ENCODE measurements at places on chromosomes 6 and 20.

DNA sequence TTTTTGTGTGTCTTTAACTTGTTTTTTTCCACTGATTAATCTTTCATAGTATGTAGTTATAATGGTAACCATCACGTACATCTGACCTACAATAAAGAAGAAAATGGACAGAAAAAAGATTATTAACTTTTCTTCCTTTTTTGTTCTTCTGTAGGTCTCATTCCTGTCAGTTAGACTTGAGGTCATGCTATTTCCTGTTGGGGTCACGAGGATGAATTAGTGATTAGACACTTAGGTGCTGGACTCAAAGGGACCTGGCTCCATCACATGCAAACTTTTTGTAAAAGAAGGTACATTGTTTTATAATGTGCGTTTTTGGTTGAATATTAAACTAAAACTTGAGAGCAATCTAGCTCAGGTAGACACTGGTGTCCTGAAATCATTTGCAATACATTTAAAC is 14.8 kb downstream of the MARCKS start:
- no peak for DNase-seq
- H3K27me3 ChIP-seq, result no peaks in the 10 kb centered on the region
- no peak overlapping the region for H3K4me3 ChIP-seq
- no peaks in the 10 kb centered on the region for H3K36me3 ChIP-seq
- H3K27ac ChIP-seq, result no peak overlapping the region
- H3K4me1 ChIP-seq, result no peaks in the 10 kb centered on the region

GRCh38 chr20:50464725-50465650 is 45.2 kb upstream of the PTPN1 start:
- no peaks in the 10 kb centered on the region for H3K27me3 ChIP-seq
- no peaks in the 10 kb centered on the region for H3K36me3 ChIP-seq
- H3K4me1 ChIP-seq, result no peaks in the 10 kb centered on the region
- H3K4me3 ChIP-seq, result no peak overlapping the region
- no peak for DNase-seq

DNA sequence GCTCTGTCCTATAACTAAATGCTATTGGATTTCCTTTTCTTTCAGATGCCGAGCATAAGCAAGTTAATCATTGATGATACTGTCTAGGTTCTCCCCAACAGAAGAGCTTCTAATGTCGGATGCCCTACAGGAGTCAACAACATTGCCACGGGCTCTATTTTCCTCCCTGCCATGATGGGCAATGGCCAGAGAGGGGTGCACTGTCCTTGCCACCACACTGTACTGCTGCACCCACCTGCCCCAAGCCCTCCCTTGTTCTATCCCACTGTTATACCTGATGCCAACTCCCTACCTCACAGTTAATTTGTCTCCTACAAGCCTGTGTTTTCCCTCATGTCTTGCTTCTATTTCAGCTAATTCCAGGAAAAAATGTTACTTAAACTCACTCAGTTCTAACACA is 773.6 kb upstream of the CHD6 start:
- H3K27me3 ChIP-seq, result no peaks in the 10 kb centered on the region
- no peak for DNase-seq
- no peak overlapping the region for H3K4me3 ChIP-seq
- H3K4me1 ChIP-seq, result no peaks in the 10 kb centered on the region
- H3K27ac ChIP-seq, result no peak overlapping the region

DNA sequence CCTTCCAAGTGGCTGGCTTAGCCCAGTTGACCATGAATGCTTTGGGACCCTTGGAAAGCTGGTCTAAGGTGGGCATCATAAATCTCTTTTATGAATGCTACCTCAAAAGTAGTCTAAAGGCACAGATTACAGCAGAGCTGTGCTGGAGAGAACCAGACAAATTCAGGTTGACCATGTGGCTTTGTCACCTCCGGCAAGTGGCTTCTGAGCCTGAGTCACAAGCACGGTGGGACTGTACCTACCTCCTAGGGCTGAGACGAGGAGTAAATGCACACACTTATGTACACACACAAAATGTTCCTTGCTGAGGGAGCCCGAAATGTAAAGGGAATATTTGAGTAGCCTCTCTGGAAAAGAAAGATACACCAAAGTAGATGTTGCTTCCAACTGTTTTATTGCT is 155.9 kb downstream of the NFATC2 start:
- DNase-seq, result no peak
- peaks cover 4% of the 10 kb centered on the region for H3K36me3 ChIP-seq
- no peak overlapping the region for H3K27ac ChIP-seq
- peaks cover 4% of the 10 kb centered on the region for H3K4me1 ChIP-seq
- H3K4me3 ChIP-seq, result no peak overlapping the region

DNA sequence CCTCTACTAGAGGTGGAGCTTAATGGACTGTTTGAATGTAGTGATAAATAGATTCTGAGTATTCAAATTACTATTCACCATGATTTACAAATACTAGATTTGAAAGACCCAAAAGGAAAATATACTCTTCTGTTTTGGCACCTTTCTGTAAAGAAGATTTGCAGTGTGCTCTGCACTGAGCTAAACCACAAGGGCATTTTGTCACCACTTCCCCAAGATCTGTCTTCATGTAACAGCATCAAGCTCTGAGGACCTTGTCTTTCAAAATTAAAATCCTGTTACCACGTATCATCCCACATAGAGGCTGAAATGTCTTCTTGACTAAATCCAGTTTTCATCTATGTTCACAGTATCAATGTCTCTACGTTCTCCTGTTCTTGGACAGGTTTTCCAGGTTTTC is 3.3 kb upstream of the PGK2 start:
- no peak overlapping the region for H3K27ac ChIP-seq
- no peak for DNase-seq
- no peaks in the 10 kb centered on the region for H3K4me1 ChIP-seq
- no peak overlapping the region for H3K4me3 ChIP-seq
- no peaks in the 10 kb centered on the region for H3K27me3 ChIP-seq

DNA sequence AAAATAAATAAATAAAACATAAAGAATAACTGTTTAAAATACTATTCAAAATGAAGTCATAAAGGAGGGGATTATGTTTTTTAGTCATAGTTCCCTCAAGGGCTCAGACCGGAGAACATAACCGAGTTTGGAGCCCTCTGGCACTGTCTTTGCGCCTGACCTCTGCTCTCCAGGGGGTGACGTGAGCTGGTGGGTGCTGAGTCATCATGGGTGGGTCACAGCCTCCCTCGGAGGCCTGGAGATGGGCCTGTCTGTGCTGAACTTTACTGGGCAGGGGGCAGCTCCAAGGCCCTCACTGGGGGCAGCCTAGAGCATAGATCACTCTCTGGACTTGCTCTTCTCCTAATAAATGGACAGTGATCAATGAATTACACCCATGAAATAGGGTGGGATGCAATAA is 3.1 kb upstream of the MAVS start:
- no peak for DNase-seq
- no peak overlapping the region for H3K4me3 ChIP-seq
- H3K36me3 ChIP-seq, result no peaks in the 10 kb centered on the region
- no peaks in the 10 kb centered on the region for H3K27me3 ChIP-seq
- H3K4me1 ChIP-seq, result peaks cover 10% of the 10 kb centered on the region
- no peak overlapping the region for H3K27ac ChIP-seq

DNA sequence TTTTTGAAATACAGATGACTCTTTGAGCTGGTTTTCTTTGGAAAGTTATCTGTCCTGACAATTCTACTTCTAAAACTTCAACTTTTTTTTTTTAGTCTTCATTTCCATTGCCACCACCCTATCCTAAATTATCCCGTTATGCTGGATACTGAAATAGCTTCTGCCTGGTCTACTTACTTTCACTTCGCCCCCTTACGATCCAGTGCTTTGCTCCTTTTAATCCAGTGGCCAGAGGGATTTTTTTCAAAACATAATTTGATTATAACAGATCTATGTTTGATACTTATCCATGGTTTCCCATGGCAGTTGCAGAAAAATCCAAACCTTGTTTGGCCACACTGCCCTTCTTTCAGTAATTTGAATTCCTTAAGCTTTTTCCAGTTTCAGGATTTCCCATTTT is 27.4 kb downstream of the ASXL1 start:
- H3K4me3 ChIP-seq, result no peak overlapping the region
- no peak overlapping the region for H3K27ac ChIP-seq
- peaks cover 10% of the 10 kb centered on the region for H3K36me3 ChIP-seq
- DNase-seq, result no peak

GRCh38 chr6:149026530-149026942 is 279.7 kb downstream of the UST start:
- no peaks in the 10 kb centered on the region for H3K27me3 ChIP-seq
- H3K36me3 ChIP-seq, result no peaks in the 10 kb centered on the region
- no peak overlapping the region for H3K4me3 ChIP-seq
- H3K27ac ChIP-seq, result no peak overlapping the region

DNA sequence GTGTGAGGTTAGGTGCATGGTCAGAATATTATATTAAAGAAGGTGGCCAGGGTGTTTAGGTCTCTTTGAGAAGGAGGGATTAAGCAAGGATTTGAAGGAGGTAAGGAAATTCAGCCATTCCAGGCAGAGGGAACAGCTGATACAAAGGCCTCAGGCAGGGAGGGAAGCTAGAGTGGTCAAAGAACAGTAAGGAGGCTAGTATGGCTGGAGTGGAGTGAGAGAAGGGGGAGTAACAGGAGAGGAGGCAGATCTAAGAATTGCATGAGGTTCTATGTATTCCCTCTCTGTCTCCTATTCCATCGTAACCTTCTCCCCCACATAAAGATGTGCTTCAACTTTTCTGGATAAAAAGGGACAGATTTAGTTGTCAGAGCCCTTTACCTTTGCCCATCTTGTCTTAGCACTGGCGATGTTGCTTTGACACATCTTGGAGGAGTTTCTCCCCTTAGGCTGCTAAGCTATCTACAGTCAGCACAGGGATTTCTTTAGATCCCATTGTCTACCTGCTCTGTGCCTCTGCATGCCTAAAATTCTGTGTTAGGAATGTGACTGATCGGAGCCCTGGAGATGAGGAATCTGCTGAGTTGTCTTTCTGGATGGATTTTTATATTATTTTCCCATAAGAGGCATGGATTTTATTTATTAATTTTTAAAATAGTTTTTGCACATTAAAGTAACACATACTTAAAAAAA is 59.9 kb downstream of the KLHL31 start:
- H3K27me3 ChIP-seq, result no peaks in the 10 kb centered on the region
- peak; percentile 64 for DNase-seq
- H3K4me1 ChIP-seq, result peaks cover 2% of the 10 kb centered on the region
- no peaks in the 10 kb centered on the region for H3K36me3 ChIP-seq

DNA sequence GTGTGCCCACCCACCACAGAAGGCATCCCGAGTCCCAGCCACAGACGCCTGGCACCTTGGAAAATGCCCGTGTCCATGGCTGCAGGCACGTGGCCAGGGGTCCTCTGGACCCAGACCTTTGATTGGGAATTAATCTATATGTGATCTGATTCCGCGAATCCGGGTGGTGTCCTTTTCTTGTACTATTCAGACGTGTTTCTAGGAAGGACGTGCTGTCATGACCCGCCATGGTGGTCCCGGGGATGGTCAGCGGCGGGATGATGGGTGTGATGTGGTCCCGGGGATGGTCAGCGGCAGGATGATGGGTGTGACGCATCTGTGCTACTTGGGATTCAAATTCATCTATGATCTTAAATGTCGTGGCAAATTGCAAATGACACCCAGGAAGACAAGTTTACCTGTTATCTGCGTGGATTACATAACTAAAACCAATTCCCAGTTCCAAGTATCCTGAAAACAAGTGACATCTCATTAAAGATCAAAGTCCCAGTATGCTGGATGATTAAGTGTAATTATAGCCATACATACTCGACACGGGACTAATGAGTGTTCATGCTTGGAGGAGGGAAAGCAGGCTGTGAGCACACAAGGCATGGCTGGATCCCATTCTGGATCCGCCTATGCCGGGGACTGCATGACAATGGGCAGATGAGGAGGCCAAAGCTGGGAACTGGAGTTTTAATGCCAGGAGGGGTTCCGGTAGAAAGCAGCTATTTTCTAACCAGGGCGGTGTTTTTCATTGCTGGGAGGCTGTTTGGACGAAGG is 256.5 kb downstream of the TAF4 start:
- no peaks in the 10 kb centered on the region for H3K36me3 ChIP-seq
- H3K4me1 ChIP-seq, result no peaks in the 10 kb centered on the region
- H3K4me3 ChIP-seq, result no peak overlapping the region
- H3K27me3 ChIP-seq, result no peaks in the 10 kb centered on the region

All from trophoblast cell (in vitro differentiated cells and primary cell).